ENCODE measurements at places on chromosomes 5 and 9.
A peak's percentile ranks its signal among the peaks of the same experiment; 100 is the strongest.

GRCh38 chr9:124790801-124791505 is 14.0 kb downstream of the OLFML2A start:
- peaks cover 8% of the 10 kb centered on the region for H3K27me3 ChIP-seq
- no peak overlapping the region for H3K4me3 ChIP-seq
- H3K36me3 ChIP-seq, result no peaks in the 10 kb centered on the region
- no peak for DNase-seq

DNA sequence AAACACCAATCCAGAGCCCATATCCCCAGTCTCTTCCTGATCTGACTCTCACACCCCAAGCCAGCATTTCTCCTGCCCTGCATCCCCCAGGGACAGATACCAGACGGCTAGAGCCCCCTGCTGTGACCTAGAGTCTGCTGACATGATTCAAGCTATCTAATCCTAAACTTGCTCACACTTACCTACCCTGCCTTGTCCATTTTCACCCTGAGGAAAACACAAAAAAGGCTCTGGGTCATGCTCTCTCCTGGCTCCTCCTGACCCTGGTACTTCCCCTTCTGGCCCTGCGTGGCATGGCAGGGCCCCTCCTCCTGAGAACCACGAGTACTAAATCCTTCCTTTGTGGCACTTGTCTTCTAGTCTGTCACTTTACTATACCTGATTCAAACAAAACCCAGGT is 2.8 kb upstream of the ARRDC1 start:
- no peak for DNase-seq
- H3K27me3 ChIP-seq, result no peaks in the 10 kb centered on the region
- H3K27ac ChIP-seq, result no peak overlapping the region
- no peaks in the 10 kb centered on the region for H3K36me3 ChIP-seq
- peaks cover 20% of the 10 kb centered on the region for H3K4me1 ChIP-seq

GRCh38 chr5:140344683-140345423 is 1.6 kb downstream of the HBEGF start:
- peaks cover 4% of the 10 kb centered on the region for H3K27me3 ChIP-seq
- H3K4me1 ChIP-seq, result peaks cover 46% of the 10 kb centered on the region
- DNase-seq, result no peak
- H3K27ac ChIP-seq, result no peak overlapping the region
- no peaks in the 10 kb centered on the region for H3K36me3 ChIP-seq
- H3K4me3 ChIP-seq, result peak overlapping the region; percentile 81

GRCh38 chr5:2522372-2522771 is 229.1 kb downstream of the IRX2 start:
- DNase-seq, result no peak
- H3K4me3 ChIP-seq, result no peak overlapping the region
- H3K27ac ChIP-seq, result no peak overlapping the region
- H3K36me3 ChIP-seq, result no peaks in the 10 kb centered on the region

DNA sequence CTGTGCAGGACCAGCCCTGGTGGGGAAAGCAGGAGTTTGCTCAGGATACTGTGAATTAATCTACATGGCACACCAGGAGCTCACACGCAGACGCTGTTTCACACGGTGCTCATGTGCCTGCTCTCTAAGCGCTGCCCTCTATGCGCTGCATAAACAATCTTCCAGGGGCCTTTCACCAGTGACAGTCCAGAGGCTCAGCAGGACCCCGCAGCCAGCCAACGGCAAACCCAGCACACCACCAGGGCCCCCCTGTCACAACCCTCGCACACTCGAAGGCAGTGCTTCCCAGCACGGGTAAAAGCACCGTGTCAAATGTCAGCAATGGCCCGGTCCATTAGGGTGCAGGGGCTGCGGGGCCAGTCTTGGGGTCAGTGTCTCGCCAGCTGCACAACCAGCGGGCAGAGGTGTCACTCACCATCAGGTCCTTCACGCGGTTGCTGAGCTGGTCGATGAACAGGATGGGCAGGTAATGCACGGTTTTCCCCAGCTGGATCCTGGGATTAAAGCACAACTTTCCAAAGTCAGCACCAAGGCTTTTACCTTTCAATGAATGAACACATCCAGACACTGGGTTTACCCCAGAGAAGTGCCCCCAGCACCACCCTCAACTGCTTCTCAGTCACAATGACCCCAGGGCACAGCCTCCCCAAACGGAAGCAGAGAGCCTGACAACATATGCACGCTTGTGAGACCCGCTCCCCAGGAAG is 7.3 kb downstream of the CLPTM1L start:
- no peaks in the 10 kb centered on the region for H3K27me3 ChIP-seq
- peak overlapping the region; percentile 52 for H3K27ac ChIP-seq

DNA sequence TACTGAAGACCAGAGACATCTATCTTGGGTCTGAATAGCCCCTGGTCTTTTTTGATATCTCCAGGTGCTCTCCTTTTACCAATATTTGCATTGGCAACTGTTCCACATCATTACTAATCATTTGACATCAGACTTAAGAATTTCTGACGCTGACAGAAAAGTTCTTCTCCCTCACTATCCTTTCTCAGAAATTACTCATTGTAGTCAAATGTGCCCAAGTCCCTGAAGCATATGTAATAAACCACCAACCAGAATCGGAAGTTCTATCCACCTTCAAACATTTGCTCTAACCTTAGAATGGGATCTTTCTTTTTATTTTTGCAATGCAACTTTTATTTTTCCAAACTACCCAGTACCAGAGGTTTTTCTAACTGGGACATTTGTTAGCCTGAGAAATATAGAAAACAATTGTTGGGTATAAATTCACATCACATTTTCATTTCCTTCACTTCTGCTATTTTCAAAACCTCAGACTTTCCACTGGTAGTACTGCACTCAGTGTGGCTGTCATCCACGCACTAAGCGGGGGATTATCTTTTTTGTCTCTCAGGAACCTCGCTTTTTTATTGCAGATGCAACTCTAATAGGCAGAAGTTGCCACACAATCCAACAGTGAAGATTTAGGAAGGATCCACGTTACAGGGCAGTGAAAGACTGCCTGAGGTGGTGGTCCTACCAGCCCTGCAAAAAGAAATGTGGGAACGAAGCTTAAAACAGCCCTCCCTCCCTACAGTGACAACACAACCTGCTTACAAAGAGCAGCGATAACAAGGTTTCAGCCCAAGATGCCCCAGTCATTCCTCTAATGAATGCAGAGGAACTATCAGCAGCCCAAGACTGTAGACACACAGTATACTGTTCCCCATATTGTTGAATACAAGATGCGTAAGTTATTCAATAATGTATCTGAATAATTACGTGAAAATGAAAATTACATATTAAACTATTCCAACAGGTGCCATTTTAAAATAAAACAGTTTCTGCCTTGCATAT is 201.2 kb downstream of the EBF1 start:
- no peaks in the 10 kb centered on the region for H3K27me3 ChIP-seq
- no peaks in the 10 kb centered on the region for H3K36me3 ChIP-seq
- H3K27ac ChIP-seq, result no peak overlapping the region

- H3K4me3 ChIP-seq, result no peak overlapping the region
- no peak overlapping the region for H3K27ac ChIP-seq
- no peak for DNase-seq
- peaks cover 7% of the 10 kb centered on the region for H3K27me3 ChIP-seq
- no peaks in the 10 kb centered on the region for H3K4me1 ChIP-seq
These were observed 15.7 kb downstream of the CDC14B start for GRCh38 chr9:96604004-96604319.

GRCh38 chr9:123111427-123112014 is 78.1 kb downstream of the GPR21 start:
- no peaks in the 10 kb centered on the region for H3K27me3 ChIP-seq
- H3K4me3 ChIP-seq, result peak overlapping the region; percentile 20
- H3K27ac ChIP-seq, result peak overlapping the region; percentile 76
- H3K4me1 ChIP-seq, result peaks cover 21% of the 10 kb centered on the region
- H3K36me3 ChIP-seq, result no peaks in the 10 kb centered on the region

DNA sequence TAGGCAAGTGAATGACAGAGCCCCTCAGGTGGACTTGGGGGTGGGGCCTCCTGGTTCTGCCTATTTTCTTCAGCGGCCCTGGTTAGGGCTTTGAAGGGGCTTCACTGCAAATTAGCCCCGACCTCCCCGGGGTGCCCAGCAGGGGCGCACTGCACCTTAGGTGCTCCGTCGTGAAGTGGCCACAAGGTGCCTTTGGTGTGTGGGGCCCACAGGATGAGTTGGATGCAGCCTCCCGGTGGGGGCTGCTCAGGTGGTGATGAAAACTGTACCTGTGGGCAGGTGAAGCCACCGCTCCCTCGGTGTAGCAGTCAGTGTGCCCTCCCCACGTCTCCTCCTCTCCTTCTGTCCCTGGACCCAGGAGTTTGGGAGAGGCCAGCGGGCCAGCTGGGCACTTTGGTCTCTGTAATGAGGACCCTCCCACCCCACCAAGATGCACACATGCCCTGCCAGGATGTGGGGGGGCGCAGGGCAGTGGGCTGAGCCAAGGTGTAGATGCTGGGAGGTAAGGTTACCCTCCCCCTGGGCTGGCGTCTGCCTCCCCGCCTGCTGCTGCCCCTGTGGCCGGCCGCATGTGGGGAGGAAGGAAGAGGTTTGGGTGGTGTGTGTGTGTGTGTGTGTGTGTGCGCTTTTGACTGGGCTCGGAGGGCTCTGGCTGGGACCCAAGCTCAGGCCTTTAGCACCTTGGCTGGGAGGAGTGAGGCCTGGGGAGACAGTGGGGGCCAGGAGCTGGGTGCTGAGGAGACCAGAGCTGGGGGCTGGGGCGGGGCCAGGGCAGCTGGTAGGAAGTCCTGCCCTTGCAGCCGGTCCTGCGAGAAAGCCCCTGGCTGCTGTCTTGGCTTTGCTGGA is 55.6 kb downstream of the RXRA start:
- peak; percentile 72 for DNase-seq
- peak overlapping the region; percentile 80 for H3K27ac ChIP-seq
- no peaks in the 10 kb centered on the region for H3K36me3 ChIP-seq
- peaks cover 39% of the 10 kb centered on the region for H3K4me1 ChIP-seq
- no peaks in the 10 kb centered on the region for H3K27me3 ChIP-seq

DNA sequence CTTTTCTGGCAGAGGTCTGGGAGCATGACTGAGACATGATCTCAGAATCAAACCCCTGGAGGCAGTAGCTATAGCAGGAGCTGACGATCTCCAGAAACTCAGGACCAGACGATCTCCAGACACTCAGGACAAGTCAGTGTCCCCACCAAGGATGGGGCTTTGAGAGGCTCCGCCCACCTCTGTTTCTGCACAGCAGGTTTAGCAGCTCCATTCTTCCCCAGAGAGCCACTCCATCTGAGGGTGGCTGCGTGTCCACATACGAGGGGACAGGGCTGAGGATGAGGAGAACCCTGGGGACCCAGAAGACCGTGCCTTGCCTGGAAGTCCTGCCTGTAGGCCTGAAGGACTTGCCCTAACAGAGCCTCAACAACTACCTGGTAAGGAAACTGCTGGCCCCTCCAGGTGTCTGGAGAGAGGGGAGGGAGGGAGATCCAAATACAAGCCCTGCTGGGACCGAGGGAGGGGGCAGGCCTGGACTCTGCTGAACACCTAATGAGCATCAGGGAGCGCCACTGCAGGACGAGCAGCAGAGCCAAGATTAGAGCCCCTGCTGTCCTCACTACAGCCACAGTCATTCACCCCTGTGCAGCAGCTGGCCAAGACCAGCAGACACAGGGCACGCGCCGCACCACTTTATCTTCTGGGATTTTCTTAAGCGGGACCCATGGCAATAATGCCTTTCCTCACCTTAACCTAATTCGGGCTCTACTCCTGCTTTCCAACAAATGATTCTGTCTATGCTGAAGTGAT is at the start of gene GABRP:
GABRP (plus strand) TSS at position 228 of the 750 bp plus-strand sequence. CDS start 4,891 bp downstream, outside the sequence.
- no peak within 1 kb of the TSS for H3K27ac ChIP-seq
- H3K36me3 ChIP-seq, result no peaks in the 10 kb centered on the region
- H3K4me3 ChIP-seq, result no peak within 1 kb of the TSS
- no peak for DNase-seq

- no peak for DNase-seq
- no peaks in the 10 kb centered on the region for H3K36me3 ChIP-seq
- no peaks in the 10 kb centered on the region for H3K27me3 ChIP-seq
- no peaks in the 10 kb centered on the region for H3K4me1 ChIP-seq
- no peak overlapping the region for H3K27ac ChIP-seq
These were observed 120.9 kb upstream of the TARS1 start for GRCh38 chr5:33319841-33320240.

DNA sequence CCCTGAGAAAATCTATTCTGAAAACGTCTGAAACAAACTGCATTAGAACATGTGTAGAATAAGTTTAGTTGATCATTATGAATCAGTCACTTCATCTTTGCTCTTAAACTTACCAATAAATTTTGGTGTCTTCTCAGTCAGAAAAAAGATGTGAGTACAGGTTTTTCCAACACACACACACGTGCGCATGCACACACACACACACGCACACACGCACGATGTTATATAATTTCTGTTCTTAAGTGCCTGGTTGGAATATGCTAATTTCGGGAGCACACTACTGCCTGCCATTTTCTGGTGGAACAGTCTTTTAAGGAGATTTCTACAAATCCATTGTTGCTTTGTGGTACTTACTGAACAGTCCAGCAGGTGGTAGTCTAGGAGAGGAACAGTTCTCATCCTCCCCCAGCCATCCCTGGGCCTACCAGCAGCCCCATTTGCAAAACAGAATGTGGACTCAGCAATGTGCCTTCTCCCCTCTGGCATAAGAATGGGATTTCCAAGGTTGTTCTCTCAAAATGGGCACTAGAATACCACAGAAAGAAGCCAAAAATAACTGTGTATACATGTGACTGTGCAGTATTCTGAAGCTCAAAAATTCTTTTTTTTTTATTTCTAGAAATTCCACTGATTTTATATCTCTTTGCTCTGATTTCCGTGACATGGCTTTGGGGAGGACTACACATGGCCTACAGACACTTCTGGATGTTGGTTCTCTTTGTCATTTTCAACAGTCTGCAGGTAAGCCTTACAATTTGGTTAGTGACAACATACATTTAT is 281.3 kb downstream of the ARRDC3 start:
- no peaks in the 10 kb centered on the region for H3K4me1 ChIP-seq
- H3K36me3 ChIP-seq, result peaks cover 4% of the 10 kb centered on the region
- peak; percentile 55 for DNase-seq
- no peaks in the 10 kb centered on the region for H3K27me3 ChIP-seq

DNA sequence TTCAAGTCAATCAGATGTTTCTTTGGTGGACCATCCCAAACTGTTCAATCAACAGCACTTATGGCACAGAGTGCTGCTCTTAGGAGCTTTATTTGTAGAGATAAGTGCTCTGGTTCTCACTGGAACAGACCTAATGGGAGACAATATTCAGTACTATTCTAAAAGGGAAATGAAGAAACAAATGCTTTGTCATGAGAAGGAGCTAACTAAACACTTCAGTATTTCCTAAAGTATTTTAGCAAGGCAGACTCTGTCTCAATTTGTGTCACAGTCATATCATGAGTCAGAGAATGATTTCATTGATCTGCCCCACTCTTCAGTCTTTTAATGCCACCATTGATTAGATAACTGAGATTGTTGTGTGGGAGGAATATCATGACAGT is 175.3 kb downstream of the SLF1 start:
- H3K27me3 ChIP-seq, result no peaks in the 10 kb centered on the region
- H3K36me3 ChIP-seq, result no peaks in the 10 kb centered on the region
- H3K27ac ChIP-seq, result peak overlapping the region; percentile 97
- H3K4me1 ChIP-seq, result peaks cover 41% of the 10 kb centered on the region

GRCh38 chr9:99921875-99922710 is 15.6 kb downstream of the STX17 start:
- no peak overlapping the region for H3K4me3 ChIP-seq
- H3K4me1 ChIP-seq, result peaks cover 61% of the 10 kb centered on the region
- no peak overlapping the region for H3K27ac ChIP-seq
- no peak for DNase-seq
- peaks cover 63% of the 10 kb centered on the region for H3K36me3 ChIP-seq
